ENCODE measurements at places on chromosomes 1 and 21.

DNA sequence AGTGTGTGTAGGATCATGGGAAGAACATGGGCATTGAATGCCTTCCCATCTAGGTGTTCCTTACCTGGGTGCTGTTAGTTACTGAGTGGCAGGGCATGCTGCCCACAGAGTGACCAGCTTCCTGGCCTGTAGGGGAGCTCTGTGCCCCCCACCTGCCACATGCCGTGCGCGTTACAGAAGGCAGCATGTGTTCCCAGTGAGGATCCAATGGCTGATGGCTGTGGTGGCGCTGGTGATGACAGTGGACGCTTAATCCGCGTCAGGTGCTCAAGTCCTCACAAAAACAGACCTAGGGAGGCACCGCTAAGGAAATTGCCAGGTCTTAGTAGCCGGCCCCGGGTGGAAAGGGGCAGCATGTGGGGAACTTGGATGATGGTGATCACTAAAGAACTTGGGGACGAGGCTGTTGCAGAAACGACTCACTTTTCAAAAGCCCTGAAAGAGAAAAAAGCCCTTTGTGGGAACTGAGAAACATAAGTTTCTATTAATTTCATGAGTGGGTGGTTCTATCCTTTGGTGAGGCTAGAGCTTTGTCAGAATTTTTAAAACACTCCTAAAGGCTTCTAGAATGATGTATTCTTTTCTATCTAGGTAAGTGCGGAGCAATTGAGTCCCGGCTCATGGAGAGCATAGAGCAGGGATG, 93.2 kb downstream of the PRDM2 start:
- DNase-seq: no peak

DNA sequence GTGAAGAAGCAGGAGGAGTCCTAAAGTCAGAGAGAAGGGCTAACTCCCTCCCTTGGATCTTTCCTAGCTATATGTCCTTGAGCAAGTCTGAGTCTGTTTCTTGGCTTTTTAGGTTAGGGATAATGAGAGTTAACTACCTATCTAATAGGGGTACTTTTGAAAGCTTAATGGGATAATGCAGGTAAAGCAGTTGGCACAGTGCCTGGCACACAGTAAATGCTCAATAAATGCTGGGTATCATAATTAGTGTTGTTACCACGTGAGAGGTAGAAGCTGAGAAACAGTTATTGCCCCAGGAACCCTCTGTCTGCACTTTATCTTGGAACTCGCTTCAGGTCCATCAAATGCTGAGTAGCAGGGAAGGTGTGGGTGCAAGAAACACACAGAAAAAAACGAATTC, 5.5 kb downstream of the LRRN2 start:
- no peak for DNase-seq

- DNase-seq: peak; percentile 34
Measured at GRCh38 chr1:39639305-39640130, at the start of gene HEYL. TSS of gene HEYL (minus strand) at chr1:39639643. CDS start at chr1:39639625, 18 bp downstream.

DNA sequence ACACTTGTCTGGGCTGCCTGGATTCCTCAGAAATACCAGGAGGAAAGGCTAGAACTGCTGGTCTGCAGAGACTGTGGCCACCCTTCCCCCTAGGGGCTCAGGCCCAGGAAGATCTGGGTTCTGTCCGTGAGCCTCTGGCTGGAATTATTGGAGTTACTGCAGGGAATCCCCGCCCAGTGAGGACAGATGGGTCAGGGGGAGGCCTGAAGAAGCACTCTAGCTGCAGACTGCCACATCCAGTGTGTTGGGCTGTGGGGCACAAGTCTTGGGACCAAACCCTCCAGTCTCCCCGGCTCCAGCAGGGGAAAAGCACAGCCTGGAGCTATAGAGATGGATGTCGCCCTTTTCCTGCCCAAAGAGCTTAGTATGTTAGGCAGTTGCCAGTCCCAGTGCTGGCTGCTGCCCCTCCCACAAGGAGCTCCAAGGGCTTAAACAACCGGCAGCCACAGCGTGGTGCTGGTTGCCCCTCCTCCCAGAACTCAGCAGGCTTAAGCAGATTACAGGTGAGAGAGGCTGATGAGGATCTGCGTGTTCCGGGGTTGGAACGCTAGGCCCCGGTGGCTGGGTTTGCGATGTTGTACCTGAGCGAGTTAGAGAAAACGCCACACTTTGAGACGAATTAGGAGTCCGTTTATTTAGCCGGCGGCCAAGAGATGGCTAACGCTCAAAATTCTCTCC, 255.5 kb upstream of the LRRC7 start:
- no peak for DNase-seq

- no peak for DNase-seq
Measured at GRCh38 chr1:215345766-215346165, 221.3 kb upstream of the KCTD3 start.

GRCh38 chr1:248783367-248783766, 27.8 kb upstream of the LYPD8 start:
- no peak for DNase-seq

DNA sequence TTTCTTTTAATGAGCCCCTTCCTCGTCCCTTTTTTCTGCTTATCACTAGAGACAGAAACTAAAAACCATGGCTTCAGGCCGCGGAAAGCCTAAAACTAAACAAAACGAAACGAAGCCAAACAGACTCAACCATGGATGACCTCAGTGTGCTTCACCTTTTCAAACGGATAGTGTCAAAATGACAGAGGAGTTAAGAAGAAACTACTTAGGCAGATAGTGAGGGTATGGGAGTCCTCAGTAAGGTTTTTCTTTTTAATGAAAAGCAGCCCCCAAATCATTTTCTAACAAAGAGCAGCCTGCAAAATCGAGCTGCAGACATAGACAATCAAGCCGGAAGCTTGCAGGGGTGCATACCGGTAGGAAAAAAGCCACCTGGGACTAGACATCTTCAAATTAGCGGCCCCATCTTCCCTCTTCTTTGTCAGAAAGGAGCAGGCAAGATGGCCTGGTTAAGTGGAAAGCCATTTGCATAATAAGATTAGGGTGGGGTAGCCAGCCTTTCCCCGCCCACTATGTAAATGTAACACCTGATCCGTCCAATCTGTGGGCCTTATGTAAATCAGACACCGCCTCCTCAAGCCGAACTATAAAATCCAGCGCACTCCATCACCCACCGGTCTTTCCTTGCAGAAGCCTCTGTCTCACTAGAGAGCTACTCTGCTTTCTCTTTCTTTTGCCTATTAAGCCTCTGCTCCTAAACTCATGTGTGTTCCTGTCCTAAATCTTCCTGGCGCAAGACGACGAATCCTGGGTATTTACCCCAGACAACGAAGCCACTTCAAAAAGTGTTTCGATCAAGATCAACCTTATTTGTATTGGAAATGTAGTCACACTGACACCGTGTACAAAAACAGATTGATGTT, 6.2 kb upstream of the ERO1B start:
- DNase-seq: no peak

DNA sequence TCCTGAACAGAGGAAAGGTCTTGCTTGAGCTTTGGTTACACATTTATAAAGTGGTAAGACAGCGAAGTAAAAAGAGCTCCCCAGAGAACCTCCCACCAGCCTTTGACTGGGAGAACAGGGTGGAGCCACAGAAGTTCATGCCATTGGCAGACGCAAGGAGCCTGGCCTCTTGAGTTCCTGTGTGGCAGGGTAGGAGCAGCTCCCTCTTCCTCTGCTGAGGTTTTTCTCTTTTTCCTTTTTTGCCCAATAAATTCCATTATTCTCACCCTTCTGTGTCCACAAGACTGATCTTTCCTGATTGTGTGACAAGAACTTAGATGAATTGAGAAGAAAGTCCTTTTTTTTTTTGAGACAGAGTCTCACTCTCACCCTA, 4.3 kb downstream of the THEM4 start:
- DNase-seq: peak; percentile 52

- no peak for DNase-seq
Measured at GRCh38 chr1:145710291-145711027, 3.3 kb upstream of the PDZK1 start.

Measured in central memory CD4-positive, alpha-beta T cell (primary cell).